ENCODE measurements at places on chromosomes 5 and 9. TPM values are rescaled to one million over a fixed set of nuclear protein-coding genes. Genes with fewer than 3 reads are reported as not detected.

The CARTPT gene
- total RNA-seq, result not detected

The TAF11L10 gene
- not detected for total RNA-seq

The KIF24 gene
- total RNA-seq, result 1.6 TPM

The FOCAD gene
- 85.2 TPM for total RNA-seq

The PRRT1B gene
- not detected for total RNA-seq

The PCDHA9 gene
- under 0.01 TPM for total RNA-seq

The TMEM252 gene
- total RNA-seq, result not detected

DNA sequence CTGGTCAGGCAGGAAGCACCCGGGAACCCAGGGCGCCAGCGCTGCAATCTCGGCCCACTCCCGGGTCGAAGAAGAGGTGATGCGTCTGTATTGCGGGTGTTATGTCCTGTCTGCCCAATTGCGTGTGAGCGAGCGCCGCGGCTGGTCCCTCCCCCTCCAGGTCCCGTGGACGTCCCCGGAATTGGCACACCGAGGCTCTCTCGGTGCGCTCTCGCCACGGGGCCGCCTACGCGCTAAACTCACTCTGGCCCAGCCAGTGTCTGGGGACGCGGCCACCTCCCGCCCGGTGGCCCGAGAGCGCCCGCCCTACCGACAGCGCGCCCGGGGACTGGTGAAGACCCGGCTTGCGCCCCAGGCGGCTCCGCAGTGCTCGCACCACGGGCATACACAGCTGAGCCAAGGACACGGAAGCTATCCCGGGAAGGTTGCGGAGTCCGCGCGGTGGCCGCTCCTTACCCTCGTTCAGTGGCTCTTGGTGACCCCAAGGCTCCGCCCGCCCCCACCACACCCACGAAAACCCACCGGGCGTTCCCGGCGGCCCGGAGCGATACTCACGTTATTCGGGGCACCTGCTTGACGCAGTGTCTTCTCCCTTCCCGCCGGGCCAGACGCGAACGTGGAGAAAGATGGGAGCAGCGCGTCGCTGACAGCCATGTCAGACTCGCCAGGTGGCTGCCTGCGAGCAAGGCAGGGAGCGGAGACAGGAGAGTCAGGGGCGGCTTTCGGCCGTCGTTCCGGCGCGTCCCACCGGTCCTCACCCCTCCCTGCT lies 1.0 kb downstream of the KLF4 start:
- DNase-seq, result no peak

- DNase-seq, result no peak
Observed at GRCh38 chr5:110968246-110969005, 103.1 kb upstream of the TSLP start.

DNA sequence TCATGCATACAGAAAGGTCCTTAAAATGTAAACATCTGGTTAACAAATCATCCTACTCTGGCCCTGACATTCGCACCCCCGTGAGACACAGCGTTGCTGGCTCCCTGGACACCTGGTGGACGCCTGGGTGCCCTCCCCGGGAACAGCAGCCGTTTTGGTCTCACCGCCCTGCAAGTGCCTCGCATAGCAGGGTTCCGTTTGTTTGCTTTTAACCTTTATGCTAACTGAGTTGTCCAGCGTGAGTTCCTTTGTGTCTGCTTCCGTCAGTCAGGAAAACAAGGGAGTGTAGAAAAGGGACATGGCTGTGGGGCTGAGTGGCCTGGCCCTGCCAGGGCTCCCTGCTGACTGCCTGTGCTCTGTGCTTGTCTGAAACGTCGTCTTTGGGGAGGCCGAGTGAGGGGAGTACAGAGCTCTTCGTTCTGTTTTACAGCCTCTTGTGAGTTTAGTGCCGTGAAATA lies 91.8 kb upstream of the CACNA1B start:
- no peak for DNase-seq

DNA sequence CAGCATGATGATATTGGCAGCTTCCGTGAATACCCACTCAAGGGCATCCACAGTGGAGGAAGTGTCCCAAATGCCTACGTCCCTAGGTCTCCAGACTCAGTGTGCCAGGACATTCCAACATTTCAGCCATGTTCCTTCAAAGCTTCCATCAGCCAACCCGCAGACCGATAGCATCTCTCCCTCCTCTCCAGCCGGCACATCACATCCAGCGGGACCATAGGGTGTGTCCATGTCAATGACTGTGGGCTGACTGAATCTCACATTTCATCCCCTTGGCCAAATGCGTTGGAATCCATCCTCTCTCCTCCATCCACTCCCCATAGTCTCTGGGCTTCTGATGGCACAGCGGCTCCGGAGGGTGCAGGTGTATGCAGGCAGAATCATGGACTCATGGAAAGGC lies 22.2 kb upstream of the GFPT2 start:
- DNase-seq, result no peak

DNA sequence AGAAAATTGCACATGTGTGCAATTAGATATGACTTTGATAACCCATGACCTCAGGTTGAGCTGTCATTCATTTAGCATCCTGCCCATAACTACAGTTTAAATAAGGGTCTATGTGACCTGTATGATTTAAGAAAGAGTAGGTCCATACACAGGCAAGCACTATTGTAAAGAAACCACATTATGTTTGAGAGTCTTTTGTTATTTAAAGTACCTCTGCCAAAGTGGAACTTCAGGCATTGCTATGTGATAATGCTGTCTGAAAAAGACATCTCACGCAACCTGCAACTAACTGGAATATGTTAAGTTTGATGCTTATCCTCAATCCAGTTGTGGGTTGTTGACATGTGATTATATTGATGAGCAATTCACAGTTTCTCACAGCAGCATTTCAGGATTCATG lies 317.0 kb downstream of the TMEM161B start:
- no peak for DNase-seq

DNA sequence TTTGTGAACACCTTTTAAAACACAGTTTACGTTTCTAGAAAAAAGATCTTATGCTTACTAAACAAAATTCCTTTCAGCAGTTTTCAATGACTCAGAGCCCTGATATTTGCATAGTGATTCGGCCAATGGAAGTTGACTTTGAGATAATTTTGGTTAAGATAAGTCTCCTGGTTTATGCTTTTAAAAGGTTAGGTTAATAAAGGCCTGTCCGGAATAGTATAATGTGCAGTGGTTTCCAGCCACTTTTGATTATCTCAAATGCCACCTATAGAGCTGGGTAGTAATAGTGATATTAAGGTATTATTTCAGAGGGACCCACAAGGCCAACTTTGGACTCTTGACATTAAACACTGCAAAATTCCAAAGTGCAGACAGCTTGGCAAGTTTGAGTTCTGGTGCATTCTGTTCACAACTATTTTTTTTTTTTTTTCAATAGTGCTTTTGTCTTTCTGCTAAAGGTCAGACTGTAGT lies 86.1 kb downstream of the F2RL2 start:
- no peak for DNase-seq

GRCh38 chr5:21807953-21808352 lies 1045.2 kb downstream of the CDH12 start:
- DNase-seq, result no peak

DNA sequence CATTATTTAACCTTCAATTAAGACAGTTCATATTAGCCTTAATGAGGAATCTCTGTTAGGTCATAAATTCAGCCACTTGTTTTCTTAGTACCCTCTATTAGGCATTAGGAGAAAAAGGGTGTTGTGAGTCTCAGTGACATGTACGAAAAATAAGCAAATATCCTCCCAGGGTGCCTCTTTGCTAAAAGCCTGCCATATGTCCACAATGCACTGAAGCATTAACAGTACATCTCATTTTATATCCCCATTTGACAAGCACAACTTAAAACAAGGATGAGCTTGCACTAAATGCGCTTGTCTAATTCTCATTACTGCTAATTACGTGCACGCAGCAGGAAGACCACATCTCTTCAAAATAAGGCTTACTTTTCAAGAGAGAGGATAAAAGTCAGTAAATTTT lies 48.4 kb upstream of the SRFBP1 start:
- no peak for DNase-seq

- DNase-seq, result peak; percentile 60
Observed at GRCh38 chr9:16704116-16705110, 166.1 kb downstream of the BNC2 start.

GRCh38 chr9:90044710-90045151 lies 439.9 kb downstream of the GADD45G start:
- DNase-seq, result peak; percentile 7

- no peak for DNase-seq
Observed at GRCh38 chr9:112860451-112860850, 30.2 kb downstream of the SLC46A2 start.

DNA sequence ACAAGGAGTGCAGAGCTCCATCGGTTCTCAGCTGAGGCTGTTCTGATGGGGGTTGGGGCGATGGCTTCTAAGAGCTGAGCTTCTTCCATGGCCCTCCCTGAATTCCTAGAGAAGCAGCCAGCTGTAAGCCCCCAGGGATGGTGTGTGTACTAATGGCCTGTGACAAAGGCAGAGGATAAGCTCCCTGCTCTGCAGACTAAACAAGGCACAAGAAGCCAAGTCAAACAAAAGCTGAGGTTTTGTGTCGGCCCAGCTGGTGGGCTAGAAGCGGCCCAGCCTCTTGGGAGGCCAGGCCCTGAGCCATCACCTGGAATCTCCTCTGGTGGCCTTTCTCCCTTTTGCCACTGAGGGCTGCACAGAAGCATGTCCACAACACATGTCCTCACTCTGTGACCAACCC lies 75.0 kb upstream of the XPA start:
- no peak for DNase-seq

- DNase-seq, result no peak
Observed at GRCh38 chr9:103245369-103245768, 250.2 kb downstream of the CYLC2 start.

DNA sequence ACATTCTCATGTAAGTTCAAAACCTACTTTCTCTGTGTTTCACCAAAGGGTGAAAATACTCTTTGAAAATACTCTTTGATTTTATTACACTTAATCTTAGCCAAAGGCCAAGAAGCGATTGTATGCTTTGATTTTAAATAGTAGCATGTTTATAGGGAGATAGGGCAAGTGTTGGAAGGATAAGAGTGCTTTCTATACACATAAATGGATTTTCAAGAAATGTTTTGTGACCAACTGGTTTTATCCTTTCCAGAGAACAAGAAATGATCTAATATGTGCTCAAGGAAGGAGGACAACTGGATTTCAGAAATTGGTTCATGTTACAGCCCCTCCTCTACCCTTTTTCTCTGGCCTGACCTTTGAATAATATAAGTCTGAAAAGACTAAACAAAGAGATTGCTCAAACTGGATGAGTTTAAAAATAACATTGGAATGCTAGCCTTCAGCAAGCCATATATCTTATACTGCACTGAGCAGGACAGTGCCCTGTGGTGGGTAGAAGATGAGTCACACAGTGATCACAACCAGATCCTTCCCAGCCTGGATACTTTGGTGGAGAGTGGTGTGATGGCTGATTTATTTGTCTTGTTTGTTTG lies 13.1 kb downstream of the PALM2AKAP2 start:
- no peak for DNase-seq

GRCh38 chr9:136225748-136226679 lies 19.6 kb downstream of the QSOX2 start:
- DNase-seq, result peak; percentile 34

- no peak for DNase-seq
Observed at GRCh38 chr9:73152953-73153352, 1.3 kb downstream of the ANXA1 start.

DNA sequence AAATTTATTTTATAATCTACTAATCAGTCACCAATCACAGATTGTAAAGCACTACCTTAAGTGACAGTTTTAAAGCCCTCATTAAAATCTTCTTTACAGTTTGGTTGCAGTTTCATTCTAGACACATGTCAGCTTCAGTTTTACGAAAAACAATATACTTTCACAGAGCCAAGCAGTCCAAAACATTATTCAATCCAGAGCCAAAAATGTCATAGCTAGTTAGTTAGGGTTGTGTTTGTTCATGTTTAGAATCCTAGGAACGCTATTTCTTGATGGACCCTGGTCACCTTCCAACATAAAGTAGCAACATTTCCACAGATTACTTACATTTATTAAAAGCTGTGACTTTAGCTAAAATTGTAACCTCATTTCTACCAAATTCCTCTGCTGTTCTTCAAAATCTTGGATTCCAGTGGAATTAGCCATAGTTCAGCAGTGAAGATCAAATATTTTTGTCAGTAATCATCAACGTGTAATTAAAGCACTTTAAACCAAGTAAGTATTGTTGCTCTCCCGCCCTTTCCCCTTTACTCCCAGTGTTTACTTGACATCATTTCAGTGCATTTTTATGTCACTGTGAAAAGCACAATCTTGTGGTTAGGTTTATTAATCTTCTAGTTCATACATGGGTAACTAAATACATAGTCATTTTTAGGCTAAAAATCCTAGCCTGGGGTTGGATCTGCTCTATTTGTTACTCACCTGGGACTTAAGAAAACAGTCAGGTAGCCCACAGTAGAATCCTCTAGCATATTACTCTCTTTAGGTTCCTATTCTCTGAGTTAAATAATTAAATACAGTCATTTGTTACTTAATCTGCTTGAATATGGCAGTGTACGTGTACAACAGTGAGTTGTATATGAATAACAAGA lies 74.3 kb downstream of the NIPBL start:
- DNase-seq, result no peak

DNA sequence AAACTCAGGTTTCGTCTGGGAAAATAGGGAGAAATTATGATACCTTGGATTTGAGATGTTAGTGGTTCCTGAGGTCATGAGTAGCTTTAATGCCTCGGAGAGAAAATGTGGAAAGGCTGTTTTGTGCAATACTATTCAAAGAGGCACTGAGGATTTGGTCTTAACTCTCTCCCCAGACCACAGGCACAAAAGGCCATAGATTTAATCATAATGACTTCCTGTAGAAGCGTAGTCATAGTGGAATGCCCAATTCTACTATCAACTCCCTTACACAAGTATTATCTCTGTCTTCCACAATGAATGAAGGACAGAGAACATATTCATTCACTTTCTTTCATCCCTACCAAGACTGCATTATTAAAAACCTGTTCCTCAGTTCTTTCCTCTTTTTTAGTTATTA lies 153.0 kb upstream of the FTMT start:
- no peak for DNase-seq

DNA sequence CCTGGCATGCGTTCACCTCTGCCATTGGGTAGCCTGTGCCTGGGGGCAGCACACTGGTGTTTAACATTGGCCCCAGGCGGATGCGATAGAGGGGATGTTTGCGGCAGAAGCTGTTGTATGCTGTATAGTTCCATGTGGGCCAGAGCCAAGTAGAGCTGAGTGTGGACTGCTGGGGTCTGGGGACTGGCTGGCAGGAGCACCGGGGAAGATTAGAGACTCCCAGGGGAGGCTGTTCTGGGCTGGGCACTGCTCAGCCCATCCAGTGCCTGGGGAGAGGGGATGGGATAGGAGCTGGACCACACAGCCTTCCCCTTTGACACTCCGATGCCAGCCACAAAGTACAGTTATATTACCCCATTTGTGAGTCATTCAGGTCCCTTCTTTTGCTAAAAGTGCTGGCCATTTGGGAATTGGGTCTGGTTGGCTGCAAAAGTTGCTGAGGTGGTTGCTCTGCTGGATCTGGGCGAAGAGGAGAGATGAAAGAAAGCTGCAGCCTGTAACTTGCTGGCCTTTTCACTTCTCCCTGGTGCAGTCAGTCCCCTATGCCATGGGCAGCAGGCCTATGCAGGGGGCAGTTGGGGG lies 73.8 kb downstream of the RGS3 start:
- no peak for DNase-seq
